Esophagus muscularis mucosa (tissue), 4 donors: ENCODE measurements at places on chromosomes 7 and 10. TPM values are rescaled to one million over a fixed set of nuclear protein-coding genes. Genes with fewer than 3 reads are reported as not detected.

Gene DOCK1
- total RNA-seq: 55.8 TPM

Gene SEC61A2
- 8.2 TPM for total RNA-seq

Gene GOLGA7B
- 0.33 TPM for total RNA-seq

Gene KEL
- total RNA-seq: not detected

Gene PLEKHS1
- not detected for total RNA-seq

Gene COL13A1
- 2.0 TPM for total RNA-seq

Gene HOXA1
- 0.17 TPM for total RNA-seq

Gene REEP3
- 115 TPM for total RNA-seq

Gene HOXA4
- 20.7 TPM for total RNA-seq

Gene LRIT2
- not detected for total RNA-seq

Gene MMS19
- 46.9 TPM for total RNA-seq

Gene GPR22
- not detected for total RNA-seq

Gene CABCOCO1
- total RNA-seq: 2.7 TPM

Gene ELN
- 646 TPM for total RNA-seq

Gene SRGN
- 44.9 TPM for total RNA-seq

Gene SPDYE5
- total RNA-seq: not detected

Gene HABP2
- not detected for total RNA-seq

Gene RBP3
- under 0.01 TPM for total RNA-seq

Gene NACAD
- 7.3 TPM for total RNA-seq

Gene GNGT1
- total RNA-seq: not detected

Gene NPC1L1
- not detected for total RNA-seq

Gene PIP4K2A
- 32.4 TPM for total RNA-seq

Gene TMEM213
- total RNA-seq: not detected

Gene UCMA
- total RNA-seq: not detected

Gene ADCY1
- 0.42 TPM for total RNA-seq

Gene CLEC2L
- not detected for total RNA-seq

Gene NET1
- 353 TPM for total RNA-seq

Gene ST8SIA6
- 1.3 TPM for total RNA-seq

Gene BMPER
- total RNA-seq: 0.65 TPM

Gene CDC14C
- not detected for total RNA-seq

Gene CFAP58
- total RNA-seq: 0.83 TPM

Gene BUB3
- 90.1 TPM for total RNA-seq

Gene AS3MT
- 5.2 TPM for total RNA-seq

Gene C10orf105
- 0.11 TPM for total RNA-seq

Gene CDHR1
- total RNA-seq: under 0.01 TPM

Gene AGR3
- total RNA-seq: 0.45 TPM

Gene SLC39A12
- total RNA-seq: not detected

Gene ATG9B
- total RNA-seq: not detected

Gene NEUROG3
- 0.66 TPM for total RNA-seq

Gene HECW1
- total RNA-seq: 0.13 TPM

Gene GJD4
- not detected for total RNA-seq

Gene ZNF239
- 5.5 TPM for total RNA-seq

Gene RASA4B
- 22.1 TPM for total RNA-seq

Gene SAP25
- not detected for total RNA-seq

Gene INA
- total RNA-seq: 2.2 TPM

Gene FAM241B
- total RNA-seq: 4.6 TPM

Gene CH25H
- total RNA-seq: 2.2 TPM

Gene ACSL5
- total RNA-seq: 6.2 TPM

Gene KAZALD1
- 2.1 TPM for total RNA-seq

Gene ABCA13
- 0.06 TPM for total RNA-seq

Gene JAKMIP3
- 0.83 TPM for total RNA-seq
